AG04450 (cell line): ENCODE measurements at places on chromosomes 13 and 19. TPM values are rescaled to one million over a fixed set of nuclear protein-coding genes. Genes with fewer than 3 reads are reported as not detected.

CD33 gene
- polyA plus RNA-seq, result not detected in 2 replicates

ZNF492 gene
- 0.14 and 0.22 TPM in 2 replicates for polyA plus RNA-seq

KASH5 gene
- not detected in 2 replicates for polyA plus RNA-seq

TNNI3 gene
- 0.20 and 0.21 TPM in 2 replicates for polyA plus RNA-seq
